ENCODE measurements at places on chromosomes 3 and 15.

DNA sequence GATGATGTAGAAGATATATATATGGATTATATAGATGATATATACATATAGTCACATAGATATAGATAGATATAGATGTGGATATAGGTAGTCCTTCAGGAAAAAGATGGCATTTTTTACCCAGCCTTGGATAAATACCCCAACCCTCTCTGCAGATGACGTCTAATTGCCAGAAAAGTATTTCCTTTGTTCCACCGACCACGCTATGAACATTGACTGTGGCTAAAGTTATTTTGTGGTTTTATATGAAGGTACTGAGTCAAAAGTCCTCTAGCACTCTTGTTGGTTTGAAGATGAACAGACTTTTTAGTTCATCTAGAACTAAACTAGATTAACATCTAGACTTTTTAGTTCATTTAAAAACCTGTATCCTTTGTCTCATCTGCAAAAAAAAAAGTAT is 207.7 kb downstream of the PLOD2 start:
- DNase-seq = no peak

DNA sequence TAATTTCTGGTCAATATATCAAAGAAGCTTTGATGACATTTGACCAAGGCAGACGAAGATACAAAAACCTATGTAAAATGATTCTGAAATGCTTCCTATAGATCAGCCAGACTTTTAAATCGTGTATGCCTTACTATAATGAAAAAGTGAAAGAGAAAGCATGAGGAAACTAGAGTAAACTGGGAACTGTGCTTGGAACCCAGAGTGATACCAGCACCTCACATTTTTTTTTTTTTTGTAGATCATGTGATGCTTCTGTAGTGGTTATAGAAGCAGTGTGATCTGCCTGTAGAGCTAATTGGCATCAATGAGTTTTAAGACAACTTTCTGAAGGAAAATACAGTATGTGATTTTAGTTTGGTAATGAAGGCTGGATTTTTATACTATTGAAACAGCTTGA is 150.7 kb downstream of the NLGN1 start:
- DNase-seq = no peak

GRCh38 chr3:149523512-149524299 is 49.2 kb downstream of the TM4SF4 start:
- no peak for DNase-seq

DNA sequence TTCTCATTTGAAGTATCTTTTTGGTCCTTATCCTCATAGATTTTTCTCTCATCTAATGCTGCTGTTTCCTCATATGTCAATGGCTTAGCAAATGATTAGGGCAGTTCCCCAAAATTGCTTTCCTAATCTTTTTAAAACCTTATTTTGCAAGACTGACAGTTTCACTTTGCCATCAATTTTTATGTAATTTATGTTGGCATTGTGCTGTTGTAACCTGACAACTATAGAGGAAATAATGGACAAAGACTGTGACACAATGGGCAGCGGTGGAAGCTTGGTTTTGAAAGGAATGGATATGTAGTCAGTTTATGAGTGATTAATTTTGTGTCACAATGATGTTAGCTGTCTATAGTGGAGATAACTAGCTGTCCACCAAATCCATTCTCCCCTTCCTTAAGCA is 10.6 kb upstream of the SH3BP5 start:
- DNase-seq = no peak

DNA sequence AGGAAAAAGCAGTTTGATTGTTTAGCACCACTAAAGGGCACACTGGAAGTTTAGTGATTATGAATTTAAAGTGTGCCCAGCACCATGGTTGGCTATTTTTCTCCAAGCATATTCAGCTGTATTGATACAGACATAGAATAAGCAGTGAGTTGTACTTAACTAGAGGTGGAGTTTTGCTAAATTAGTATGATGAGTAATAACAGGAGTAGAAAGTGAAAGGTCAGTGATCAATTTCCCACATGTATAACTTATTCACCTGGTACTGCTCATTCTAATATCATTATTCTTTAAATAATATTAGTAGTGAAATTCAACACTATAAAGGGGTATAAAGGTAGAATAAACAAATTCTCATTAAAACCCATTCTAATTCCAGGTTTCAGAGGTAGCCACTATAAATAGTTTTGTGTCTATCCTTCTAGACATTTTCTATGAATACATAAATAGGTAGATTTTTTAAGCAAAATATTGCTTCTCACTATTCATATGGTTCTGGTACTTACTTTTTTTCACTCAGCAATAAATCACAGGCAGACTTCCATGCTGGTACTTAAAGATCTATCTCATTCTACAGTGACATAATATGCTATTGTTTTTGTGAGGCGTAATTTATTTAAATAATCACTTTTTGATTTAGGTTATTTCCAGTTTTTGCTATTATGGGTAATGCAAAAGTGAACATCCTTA is 732.9 kb downstream of the VGLL3 start:
- no peak for DNase-seq

DNA sequence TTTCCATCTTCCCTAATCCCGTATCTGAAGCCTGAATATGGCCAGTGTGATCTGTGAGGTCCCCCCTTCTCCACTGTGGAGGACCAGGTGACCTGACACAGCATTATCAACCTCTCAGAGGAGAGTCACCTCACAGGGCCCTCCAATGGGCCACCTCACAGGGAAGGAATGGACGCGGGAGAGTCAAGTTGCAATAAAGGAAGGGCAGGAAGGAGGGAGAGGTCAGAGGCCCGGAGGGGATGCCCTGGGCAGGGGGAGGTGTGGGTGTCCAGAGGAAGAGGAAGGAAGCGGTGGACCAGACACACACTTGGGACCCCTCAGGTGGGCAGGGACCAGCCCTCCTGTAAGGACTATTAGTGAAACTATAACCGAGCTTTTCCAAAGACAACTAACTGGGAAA is 14.6 kb upstream of the LRRC15 start:
- DNase-seq = no peak

DNA sequence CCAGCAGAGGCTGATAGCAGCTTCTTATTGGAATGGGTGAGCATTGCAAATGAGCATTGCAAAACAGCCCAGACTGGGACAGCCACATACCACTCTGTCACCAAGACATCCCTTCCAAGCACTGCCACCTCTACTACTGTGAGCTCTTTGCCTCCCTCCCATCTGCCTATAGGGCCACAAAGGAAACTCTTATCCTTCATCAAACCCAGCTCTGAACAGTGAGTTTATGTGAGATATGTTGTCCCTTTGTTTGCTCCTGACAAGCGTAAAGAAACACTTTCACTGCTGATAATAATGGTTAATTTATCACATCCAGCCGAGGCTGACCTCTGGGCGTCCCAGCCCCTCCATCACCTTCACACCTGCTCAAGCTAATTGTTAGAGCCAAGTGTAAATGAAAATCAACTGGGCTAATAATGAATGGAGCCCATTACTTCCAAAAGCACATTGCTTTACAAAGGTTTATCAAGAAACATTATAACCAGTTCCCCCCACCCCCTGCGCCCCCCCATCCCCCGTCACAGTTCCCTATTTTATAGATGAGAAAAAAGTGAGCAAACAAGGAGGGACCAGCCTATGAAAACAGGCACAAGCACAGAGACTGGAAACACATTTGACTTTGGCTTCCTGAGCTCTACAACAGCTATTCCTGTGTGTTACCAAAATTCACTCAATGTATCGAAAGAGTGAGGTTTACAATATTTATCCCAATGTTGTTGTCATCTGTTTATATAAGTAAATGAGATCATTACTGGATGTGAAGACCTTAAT is 146.3 kb downstream of the ANXA2 start:
- DNase-seq = no peak

DNA sequence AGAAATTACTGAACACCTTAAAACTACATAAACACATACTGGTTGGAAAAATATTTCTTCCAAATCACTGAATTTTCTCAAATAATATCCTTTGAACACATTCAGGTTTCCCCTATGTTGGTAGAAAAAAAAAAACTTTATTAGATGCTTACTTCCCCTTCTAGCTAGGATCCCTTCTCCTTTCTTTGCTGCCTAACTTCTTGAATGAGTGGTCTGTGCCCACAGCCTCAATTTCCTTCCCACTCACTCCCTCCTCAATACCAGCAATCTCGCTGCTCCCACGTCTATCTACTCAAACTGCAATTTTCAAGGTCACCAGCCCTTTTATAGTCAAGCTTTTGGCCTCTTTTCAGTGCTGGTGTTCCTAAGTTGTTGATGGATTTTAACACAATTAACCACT is 8.3 kb downstream of the CD200R1 start:
- no peak for DNase-seq

- no peak for DNase-seq
Observed at GRCh38 chr15:74535388-74536084, 5.5 kb upstream of the ARID3B start.

GRCh38 chr15:101028321-101028720 is 109.2 kb downstream of the LRRK1 start:
- DNase-seq = no peak

DNA sequence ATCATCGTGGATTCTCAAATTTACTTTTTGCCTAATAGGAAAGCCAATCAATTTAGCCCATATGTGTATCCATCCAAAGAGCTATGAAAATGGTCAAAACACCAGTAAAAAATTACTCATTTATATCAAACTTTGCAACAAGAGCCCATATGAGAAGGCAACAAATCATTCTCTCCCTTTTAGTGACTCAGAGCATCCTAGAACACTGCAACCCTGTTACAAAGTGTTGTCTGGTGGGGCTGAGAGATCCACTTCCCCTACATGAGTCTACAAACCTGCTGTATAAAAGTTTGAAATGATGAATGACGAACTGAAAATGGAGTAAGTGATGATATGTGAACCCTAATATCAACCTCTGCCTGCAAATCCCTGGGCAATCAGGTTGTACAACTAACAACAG is 23.3 kb downstream of the PDZRN3 start:
- DNase-seq = no peak

GRCh38 chr3:110774496-110775265 is 296.9 kb upstream of the NECTIN3 start:
- DNase-seq = no peak

GRCh38 chr3:65231544-65231943 is 543.7 kb upstream of the ADAMTS9 start:
- DNase-seq = no peak

DNA sequence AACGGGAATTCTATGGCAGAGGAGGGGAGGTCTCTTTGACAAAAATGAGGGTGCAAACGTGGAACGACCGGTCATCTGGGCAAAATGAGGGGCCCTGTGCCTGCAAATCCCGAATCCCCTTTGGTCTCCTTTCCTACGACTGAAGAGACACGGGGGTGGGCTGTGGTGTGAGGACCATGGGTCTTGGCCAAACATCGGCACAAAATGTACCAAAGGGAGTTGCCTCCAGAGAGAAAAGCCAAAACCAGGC is 498 bp downstream of the ZNF280D start:
- DNase-seq = no peak

DNA sequence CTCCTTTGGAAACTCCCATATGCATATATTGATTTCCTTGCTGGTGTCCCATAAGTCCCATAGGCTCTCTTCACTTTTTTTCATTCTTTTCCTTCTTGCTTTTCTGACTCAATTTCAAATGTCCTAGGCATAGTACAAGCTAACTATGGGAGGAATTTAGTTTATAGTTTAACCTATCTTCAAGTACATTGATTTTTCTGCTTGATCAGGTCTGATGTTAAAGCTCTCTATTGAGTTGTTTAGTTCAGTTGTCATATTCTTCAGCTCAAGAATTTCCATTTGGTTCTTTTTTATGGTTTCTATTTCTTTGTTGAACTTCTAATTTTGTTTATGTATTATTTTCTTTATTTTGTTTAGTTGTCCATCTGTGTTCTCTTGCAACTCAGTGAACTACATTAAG is 121.3 kb upstream of the MNS1 start:
- no peak for DNase-seq

GRCh38 chr3:120281261-120281660 is 3.8 kb downstream of the GPR156 start:
- DNase-seq = no peak

GRCh38 chr15:63532307-63532744 is 27.9 kb downstream of the USP3 start:
- no peak for DNase-seq

DNA sequence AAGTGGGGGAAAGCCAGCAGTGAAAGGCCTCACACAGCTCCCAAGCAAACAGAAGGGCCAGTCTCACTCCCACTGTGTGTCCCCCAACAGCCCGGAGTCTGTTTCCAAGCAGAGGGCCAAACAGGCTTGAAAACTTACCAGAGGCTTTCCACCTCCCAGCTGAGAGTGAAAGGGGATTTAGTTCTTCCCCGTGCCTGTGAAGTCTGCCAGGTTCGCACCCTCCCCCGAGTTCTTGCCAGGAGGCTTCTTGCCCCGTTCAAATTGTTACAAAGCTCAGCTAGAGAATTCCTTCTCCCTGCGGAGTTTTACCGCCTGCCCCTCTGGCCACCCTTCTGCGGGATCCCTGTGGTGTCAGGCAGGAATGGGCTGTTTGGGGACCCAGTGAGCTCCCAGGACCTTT is 68.0 kb upstream of the WNT7A start:
- DNase-seq = no peak

DNA sequence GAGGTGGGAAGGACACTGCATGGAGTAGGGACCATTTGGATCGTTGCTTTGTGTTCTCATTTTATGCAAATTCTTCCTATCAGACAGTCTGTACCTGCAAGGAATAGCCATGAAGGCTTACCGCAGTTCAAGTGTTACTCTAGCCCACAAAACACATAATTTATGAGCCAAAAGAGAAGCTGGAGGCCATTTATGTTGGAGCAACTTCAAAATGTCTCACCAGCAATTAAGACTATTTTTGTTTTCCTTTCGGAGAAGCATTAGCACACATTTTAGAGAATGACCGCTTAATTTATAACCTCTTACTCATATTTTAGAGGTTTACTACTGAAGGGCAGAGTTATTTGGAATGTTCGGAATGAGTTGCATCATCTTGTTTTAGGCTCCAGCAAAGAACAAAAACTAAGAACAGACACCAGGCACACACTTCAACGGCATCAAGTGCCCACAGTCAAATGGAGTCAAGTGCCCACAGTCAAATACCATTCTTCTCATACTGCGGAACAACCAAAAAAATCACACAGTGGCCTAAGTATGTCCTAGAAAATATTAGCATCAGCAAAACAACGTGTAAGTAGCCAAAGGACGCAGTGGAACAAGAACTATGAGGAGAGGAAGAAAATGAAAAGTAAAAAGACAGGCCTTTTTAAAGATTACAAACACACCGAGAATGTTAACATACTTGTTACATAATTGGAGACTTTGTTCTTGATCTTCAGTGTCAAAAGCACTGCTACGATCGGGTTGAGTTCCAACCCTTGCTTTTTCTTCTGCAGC is 17.5 kb upstream of the GOLGA8J start:
- no peak for DNase-seq

- DNase-seq = no peak
Observed at GRCh38 chr3:73448041-73448440, 176.7 kb downstream of the PDZRN3 start.

DNA sequence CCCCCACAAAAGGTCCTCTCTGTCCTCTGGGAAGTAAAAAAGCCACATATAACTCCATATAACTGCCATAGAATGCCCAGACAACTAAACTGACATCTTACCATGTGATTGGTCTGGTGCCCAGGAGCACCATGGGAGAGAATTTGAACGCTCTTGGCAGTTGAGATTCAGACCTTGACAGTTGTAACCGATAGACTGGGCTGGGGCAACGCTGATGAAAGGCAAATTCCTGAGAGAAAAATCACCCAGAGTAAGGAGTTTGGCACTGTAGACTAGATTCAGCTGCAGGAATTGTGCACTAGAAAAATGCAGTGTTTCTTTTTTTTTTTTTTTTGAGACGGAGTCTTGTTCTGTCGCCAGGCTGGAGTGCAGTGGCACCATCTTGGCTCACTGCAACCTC is 240.5 kb downstream of the SOX2 start:
- no peak for DNase-seq

GRCh38 chr3:43349716-43350115 is 63.4 kb downstream of the SNRK start:
- no peak for DNase-seq

GRCh38 chr3:177899275-177900067 is 636.8 kb upstream of the KCNMB2 start:
- DNase-seq = no peak
